Stromal cell of bone marrow (primary cell): ENCODE measurements at places on chromosomes 6 and 20.

DNA sequence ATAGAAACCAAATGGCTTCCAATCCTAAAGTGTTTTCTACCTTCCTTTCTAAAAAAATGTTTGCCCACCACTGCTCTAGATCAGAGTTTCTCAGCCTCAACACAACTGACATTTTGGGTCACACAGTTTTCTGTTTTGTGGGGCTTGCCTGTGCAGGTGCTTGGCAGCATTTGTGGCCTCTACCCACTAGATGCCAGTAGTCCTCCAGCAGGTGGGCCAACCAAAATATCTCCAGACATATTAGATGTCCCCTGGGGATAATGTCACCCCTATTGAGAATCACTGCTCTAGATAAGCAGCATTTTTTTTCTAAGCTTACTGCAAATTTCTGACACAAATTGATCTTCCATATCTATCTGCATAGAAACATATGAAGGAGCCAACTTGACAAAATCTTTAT is 26.3 kb upstream of the EPM2A start:
- no peak for DNase-seq

- no peak for DNase-seq
These were observed 36.8 kb downstream of the PTCHD4 start for GRCh38 chr6:48073976-48074767.

DNA sequence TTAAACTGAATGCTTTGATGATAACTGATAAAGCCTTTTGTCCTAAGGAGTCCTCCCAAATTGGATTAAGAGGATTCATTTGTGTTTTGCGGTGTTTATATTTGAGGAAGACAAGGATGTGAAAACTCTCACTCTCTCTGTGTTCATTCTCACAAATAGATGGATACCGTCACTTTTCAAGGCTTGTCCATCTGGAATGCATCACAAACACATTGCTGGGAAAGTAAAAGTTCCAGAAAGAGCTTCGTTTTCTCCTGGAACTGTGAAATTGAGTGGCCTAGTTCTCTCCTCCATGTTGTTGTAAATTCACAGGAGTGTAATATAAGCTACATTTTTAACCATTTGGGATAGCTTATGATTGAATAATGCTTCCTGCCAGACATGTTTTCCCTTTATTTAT is 581.6 kb upstream of the FLRT3 start:
- no peak for DNase-seq

GRCh38 chr6:150368762-150369161 is at the start of gene IYD:
Gene IYD, plus strand, starts transcription at chr6:150369012. Its CDS starts 20 bp downstream, at chr6:150369032.
- no peak for DNase-seq

DNA sequence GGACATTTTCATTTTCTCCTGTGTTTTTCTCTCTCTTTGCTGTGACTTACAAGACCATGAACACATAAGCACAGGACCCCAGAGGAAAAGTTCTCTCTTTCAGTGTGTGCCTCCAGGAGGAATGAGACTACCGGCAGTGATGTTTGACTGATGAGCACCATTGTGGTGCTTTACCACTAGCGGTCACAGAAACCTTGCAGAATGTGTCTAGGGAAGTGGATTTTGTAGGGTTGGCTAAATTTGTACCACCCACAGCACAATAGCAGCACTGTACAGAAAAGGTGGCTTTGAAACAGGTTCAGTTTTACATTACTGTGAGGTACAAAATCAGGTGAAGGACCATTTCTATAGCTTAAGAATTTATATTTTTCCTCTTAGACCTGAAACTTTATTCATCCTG is 301.9 kb upstream of the SUPT3H start:
- DNase-seq = no peak
